Fibroblast of skin of abdomen (primary cell): ENCODE measurements at places on chromosomes 16 and 17.
A peak's percentile ranks its signal among the peaks of the same experiment; 100 is the strongest.

DNA sequence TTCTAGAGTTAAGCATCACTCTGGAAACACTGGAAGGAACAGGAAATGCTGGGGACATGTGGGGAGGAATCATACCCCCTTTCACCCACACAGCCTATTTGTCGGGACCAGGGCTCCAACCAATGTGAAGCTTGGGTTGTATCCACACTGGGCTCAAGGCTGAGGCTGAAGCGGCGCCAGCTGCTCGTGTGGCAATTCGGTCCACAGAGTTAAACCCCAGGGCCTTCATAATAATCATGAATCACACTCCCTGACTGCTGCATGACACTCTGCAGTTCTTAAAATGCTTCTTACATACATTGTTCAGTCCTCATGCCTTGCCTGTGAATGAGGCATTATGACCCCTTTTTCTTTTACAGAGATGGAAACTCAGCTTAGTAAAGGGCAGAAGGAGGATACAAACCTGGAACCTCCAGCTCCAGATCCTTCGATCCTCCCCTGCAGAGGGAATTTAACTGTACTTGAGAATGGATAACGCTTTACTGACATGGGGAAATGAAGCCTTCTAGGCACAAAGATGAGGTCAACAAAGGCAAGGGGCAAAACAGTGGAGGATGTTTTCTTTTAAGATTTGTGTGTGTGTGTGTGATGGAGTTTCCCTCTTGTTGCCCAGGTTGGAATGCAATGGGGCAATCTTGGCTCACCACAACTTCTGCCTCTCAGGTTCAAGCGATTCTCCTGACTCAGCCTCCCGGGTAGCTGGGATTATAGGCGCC is 72.7 kb downstream of the SOX9 start:
- peak; percentile 35 for DNase-seq

- DNase-seq, result peak; percentile 48
These were observed 424 bp downstream of the C17orf100 start for GRCh38 chr17:6651919-6652452.

- DNase-seq, result no peak
These were observed 20.3 kb downstream of the GGA3 start for GRCh38 chr17:75241143-75241430.

DNA sequence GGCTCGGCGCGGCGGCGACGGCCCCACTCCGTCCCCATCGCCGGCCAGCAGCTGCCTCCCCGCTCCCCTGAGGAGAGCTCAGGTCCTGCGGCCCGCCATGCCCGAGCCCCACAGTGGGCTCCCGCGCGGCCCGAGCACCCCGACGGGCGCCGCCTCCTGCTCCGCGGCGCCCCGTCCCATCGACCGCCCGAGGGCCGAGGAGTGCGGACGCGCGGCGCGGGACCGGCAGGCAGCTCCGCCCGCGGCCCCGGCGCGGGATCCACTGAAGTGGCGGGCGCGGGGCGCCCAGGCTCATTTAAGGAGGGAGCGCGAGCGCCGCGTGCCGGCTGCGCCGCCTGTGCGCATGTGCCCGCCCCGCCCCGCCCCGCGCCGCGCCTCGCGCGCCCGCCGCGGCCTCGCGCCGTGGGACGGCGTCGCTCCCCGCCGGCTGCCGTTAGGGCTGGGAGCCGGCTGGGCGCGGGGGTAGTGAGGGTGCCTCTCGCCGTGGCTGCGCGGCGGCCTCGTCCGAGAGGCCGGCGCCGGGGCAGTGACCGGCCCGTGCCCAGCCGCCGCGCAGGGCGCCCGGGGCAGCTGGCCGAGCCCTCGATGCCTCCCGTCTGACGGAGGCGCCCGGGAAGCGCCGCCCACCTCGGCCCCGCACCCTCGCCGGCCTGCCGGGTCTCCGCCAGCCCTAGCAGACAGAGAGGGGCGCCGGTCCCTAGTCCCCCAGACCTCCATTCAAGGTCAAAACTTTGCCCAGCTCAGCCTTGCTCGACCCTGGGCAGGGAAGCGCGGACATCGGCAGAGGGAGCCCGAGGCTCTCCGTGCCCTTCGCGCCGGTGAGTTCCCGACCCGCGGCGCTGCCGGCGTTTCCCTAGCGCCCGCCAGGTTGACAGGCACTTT is at the start of gene NETO2:
Gene NETO2 (minus strand): TSS at position 269 of the 882 bp plus-strand sequence. CDS start 333 bp downstream, outside the sequence.
- DNase-seq, result peak; percentile 67

GRCh38 chr17:8753976-8754440 is 4.3 kb downstream of the SPDYE4 start:
- DNase-seq, result peak; percentile 10

DNA sequence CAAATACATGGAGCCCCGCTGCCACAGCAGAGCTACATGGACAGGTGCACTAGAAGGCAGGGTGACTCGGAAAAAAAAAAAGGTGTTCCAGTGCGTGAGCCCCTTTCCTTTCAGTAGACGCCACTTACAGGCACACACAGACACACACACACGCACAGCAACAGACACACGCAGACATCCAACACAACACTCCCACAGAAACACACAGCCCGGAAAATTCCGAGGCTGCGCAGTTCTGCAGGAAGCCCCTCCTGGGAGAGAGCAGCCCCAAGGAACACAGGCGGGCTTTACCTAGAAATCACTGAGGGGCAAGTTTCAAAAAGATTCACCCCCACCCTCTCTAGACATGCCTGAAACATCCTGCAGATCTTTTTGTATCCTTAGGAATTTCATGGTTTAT is 136.0 kb upstream of the WSB1 start:
- no peak for DNase-seq

DNA sequence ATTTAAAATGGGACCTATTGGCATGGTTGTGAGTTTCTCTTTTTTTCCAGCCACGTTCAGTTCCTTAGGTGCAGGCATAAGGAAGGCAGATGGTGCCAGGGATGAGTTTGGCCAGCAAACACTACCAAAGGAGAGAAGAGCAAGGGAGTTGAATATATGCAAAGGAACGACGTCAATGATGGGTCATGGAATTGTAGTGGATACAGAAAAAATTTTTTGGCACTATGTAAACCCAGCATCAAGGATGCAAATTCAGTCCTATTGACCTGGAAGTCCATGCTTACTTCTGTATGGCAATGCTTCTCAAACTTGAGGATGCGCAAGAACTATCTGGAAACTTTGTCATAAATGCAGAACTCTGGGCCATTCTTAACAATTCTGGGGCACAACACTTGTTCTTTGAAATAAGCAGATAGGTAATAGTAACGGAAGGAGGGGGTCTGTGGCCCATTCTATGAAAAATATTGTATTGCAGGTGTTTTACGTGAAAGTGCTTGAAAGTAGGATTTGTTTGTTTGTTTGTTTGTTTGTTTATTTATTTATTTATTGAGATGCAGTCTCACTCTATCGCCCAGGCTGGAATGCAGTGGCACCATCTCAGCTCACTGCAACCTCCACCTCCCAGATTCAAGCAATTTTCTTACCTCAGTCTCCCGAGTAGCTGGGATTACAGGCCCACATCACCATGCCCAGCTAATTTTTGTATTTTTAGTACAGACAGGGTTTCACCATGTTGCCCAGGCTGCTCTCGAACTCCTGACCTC is 18.0 kb downstream of the APOH start:
- no peak for DNase-seq
